CD4-positive, alpha-beta T cell (primary cell): ENCODE measurements at places on chromosomes 6 and 20. TPM values are rescaled to one million over a fixed set of nuclear protein-coding genes. Genes with fewer than 3 reads are reported as not detected.

ARID1B gene
- 120 TPM for total RNA-seq

TXLNB gene
- total RNA-seq = 0.19 TPM

TRIM15 gene
- not detected for total RNA-seq

RIPOR2 gene
- 123 TPM for total RNA-seq

DNA sequence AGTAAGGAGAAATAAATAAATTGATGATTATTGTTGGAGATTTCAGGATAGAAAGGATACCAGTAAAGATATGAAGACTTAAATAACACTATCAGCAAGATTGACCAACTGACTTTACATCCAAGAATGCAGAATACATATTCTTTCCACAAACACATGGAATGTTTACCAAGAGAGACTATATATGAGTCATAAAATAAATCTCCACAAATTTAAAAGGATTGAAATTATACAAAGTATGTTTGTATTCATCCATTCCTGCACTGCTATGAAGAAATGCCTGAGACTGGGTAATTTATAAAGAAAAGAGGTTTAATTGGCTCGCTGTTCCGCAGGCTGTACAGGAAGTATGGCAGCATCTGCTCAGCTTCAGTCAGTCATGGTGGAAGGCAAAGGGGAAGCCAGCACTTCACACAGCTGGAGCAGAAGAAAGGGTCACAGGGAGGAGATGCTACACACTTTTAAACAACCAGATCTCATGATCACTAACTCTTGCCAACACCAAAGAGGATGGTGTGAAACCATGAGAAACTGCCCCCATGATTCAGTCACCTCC lies 56.7 kb upstream of the TNFRSF21 start:
- no peak overlapping the region for H3K27ac ChIP-seq
- no peaks in the 10 kb centered on the region for H3K4me1 ChIP-seq
- DNase-seq = no peak
- H3K36me3 ChIP-seq = no peaks in the 10 kb centered on the region

DNA sequence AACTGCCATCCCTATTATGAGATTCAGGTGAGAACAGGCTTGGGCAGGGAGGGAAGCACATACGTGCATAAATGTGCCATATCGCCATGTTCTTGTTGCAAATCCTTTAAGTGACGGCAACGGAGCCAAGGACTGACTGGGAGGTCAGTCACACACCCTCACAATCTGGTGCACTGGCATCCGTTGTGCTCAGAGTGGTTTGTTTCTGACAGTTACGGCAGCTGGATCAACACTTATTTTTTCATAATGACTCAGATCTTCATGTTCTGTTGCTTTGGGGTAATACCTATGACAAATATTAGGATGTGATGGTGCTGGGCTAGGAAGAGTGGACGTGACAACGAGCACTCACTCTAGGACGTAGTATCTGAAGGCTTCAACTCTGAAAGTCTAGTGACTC lies 56.2 kb upstream of the PREP start:
- H3K4me1 ChIP-seq = peaks cover 5% of the 10 kb centered on the region
- H3K27ac ChIP-seq = no peak overlapping the region
- peak overlapping the region; percentile 29 for H3K4me3 ChIP-seq
- no peaks in the 10 kb centered on the region for H3K36me3 ChIP-seq
- DNase-seq = no peak
